ENCODE measurements at places on chromosomes 2 and 18. TPM values are rescaled to one million over a fixed set of nuclear protein-coding genes. Genes with fewer than 3 reads are reported as not detected.

GKN1 gene
- not detected for total RNA-seq

PROKR1 gene
- not detected for total RNA-seq

NYAP2 gene
- total RNA-seq = not detected

DNA sequence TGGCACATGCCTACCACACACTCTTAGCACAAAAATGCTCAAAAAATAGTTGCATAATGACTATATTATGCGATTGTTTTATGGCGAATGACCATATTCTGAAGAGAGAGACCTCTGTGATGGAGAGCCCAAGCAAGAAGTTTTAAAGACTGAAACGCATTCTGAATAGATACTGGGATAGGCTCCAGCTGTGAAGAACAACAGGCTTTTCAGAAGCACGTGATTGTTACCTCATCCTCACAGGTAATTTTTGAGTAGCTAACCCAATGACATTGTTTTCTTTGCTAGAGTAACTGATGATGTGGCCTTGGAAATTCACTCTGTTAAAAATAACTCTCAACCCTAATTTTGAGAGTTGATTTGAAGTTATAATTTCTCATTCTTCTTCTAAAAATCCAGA is 2.0 kb upstream of the DDX18 start:
- H3K4me3 ChIP-seq = no peak overlapping the region
- H3K4me1 ChIP-seq = peaks cover 19% of the 10 kb centered on the region
- peaks cover 19% of the 10 kb centered on the region for H3K36me3 ChIP-seq
- no peak overlapping the region for H3K27ac ChIP-seq

GRCh38 chr18:2636126-2636631 is 19.3 kb upstream of the SMCHD1 start:
- peak overlapping the region; percentile 86 for H3K27ac ChIP-seq
- H3K27me3 ChIP-seq = no peaks in the 10 kb centered on the region
- peaks cover 21% of the 10 kb centered on the region for H3K36me3 ChIP-seq

- DNase-seq = no peak
- H3K27ac ChIP-seq = no peak overlapping the region
- H3K4me3 ChIP-seq = no peak overlapping the region
Measured at GRCh38 chr2:114717049-114717448, 274.6 kb downstream of the DPP10 start.

GRCh38 chr2:22903616-22904015 is 481.4 kb upstream of the KLHL29 start:
- DNase-seq = no peak
- no peak overlapping the region for H3K4me3 ChIP-seq
- no peaks in the 10 kb centered on the region for H3K4me1 ChIP-seq
- peaks cover 8% of the 10 kb centered on the region for H3K27me3 ChIP-seq

DNA sequence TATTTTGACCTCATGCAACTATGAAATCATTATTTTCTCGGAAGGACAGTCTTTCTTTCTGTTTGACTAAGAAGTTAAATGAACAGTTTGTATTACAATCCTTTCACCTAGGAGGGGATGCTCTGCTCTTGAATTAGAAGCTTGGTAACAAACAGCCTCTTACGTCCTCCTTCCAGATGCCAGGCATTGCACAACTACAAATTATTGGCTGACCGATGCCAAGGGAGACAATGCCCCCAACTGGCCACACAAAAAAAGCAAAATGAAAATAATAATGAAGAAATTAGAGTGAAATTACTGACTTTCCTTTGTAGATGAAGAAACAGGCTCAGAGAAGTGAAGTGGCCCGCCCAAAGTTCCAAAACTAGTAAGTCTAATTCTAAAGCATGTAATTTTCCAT is 177.9 kb downstream of the CYRIA start:
- no peak overlapping the region for H3K27ac ChIP-seq
- H3K27me3 ChIP-seq = peaks cover 4% of the 10 kb centered on the region
- no peak for DNase-seq
- H3K4me3 ChIP-seq = no peak overlapping the region
- no peaks in the 10 kb centered on the region for H3K4me1 ChIP-seq
- H3K36me3 ChIP-seq = no peaks in the 10 kb centered on the region

DNA sequence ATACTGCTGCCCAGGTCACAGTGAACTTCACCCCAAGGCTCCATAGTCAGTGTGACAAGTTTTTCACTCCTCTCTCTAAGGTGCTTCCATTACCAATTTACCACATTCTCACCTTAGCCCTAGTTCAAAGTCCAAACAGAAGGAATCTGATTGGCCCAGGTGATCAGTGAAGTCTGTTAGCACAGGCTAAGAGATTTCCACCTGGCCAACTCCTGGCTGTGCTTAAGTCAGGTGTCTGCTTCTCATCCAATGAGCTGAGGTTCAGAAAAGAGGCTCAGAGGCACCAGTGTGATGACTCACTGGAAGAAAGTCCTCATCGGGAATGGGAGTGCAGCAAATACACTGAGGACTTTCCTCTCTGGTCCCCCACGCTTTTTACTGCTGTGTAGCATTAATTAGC is 164.4 kb upstream of the MGAT5 start:
- H3K4me1 ChIP-seq = no peaks in the 10 kb centered on the region
- peaks cover 9% of the 10 kb centered on the region for H3K27me3 ChIP-seq
- H3K27ac ChIP-seq = no peak overlapping the region
- H3K36me3 ChIP-seq = no peaks in the 10 kb centered on the region
- DNase-seq = no peak

DNA sequence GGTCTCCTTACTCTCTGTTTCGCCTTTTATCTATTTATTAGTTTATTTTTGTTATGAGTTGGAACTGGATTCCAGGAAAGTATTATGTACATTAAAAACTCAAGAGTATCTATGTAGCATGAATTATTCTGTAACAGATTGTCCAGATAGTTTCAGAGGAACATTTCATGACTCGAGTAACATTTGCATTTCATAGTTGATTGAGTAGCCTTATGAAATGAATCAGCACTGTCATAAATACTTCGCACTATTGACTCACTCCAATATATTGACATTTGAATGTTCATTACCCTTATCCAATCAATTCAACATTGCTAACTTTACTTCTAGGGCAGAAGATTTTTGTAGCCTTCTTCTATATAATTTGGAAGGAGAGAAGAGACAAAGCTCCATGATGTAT is 11.3 kb upstream of the VRK2 start:
- no peak overlapping the region for H3K4me3 ChIP-seq
- no peak for DNase-seq
- H3K4me1 ChIP-seq = peaks cover 4% of the 10 kb centered on the region
- no peak overlapping the region for H3K27ac ChIP-seq
- peaks cover 6% of the 10 kb centered on the region for H3K36me3 ChIP-seq

- no peak overlapping the region for H3K27ac ChIP-seq
- H3K36me3 ChIP-seq = peaks cover 36% of the 10 kb centered on the region
- no peaks in the 10 kb centered on the region for H3K4me1 ChIP-seq
- no peak for DNase-seq
- H3K4me3 ChIP-seq = no peak overlapping the region
- H3K27me3 ChIP-seq = no peaks in the 10 kb centered on the region
Measured at GRCh38 chr2:53670331-53670730, 97.3 kb upstream of the CHAC2 start.

GRCh38 chr2:29080886-29081743 is 6.8 kb upstream of the PCARE start:
- no peak for DNase-seq
- no peaks in the 10 kb centered on the region for H3K4me1 ChIP-seq
- H3K27me3 ChIP-seq = no peaks in the 10 kb centered on the region
- no peak overlapping the region for H3K27ac ChIP-seq

All from activated CD4-positive, alpha-beta T cell treated with anti-CD3 and anti-CD28 coated beads for 36 hours (primary cell).